Cardiac muscle cell (in vitro differentiated cells and primary cell): ENCODE measurements at places on chromosomes 6 and 20. TPM values are rescaled to one million over a fixed set of nuclear protein-coding genes. Genes with fewer than 3 reads are reported as not detected.

DNA sequence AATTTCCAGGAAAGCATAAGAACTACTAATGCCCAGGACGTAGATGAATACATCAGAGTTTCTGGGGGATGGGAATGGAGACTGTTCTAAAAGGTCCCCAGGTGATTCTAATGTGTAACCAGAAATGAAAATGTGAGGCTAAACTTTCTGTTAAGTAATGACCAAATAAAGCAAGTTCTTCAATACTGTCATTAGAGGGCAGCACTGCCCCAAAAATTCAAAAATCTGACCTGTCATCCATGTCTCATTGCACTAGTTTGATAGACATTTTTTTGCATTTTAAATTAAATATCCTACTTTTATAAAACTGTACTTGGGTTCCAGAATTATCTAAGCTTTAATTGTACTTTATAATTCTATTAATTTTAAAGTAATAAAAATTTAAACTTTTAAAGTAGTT is 94.9 kb downstream of the RFX6 start:
- peak; percentile 51 for DNase-seq
- no peak overlapping the region for H3K4me3 ChIP-seq
- no peaks in the 10 kb centered on the region for H3K36me3 ChIP-seq
- H3K27me3 ChIP-seq: peaks cover 10% of the 10 kb centered on the region
- no peaks in the 10 kb centered on the region for H3K4me1 ChIP-seq
- no peak overlapping the region for H3K27ac ChIP-seq

DNA sequence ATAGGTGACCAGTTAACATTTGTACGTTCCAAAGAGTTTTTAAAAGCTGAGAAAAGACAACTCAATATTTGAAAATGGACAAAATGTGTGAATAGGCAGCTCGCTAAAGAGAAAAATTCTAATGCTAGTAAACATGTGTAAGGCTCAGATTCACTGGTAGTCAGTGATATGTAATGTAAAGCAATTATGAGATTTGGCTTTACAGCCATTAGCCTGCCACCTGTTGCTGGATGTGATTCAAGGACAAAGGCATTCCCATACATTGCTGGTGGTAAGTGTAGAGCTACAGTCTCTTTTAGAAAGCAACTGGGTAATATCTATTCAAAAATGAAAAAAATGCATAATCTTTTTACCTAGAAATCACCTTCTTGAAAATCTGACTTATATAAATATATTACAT is 114.3 kb downstream of the COL19A1 start:
- H3K4me1 ChIP-seq: no peaks in the 10 kb centered on the region
- H3K36me3 ChIP-seq: no peaks in the 10 kb centered on the region
- no peak overlapping the region for H3K4me3 ChIP-seq
- DNase-seq: no peak
- H3K27ac ChIP-seq: no peak overlapping the region

- H3K27me3 ChIP-seq: no peaks in the 10 kb centered on the region
- peak; percentile 49 for DNase-seq
- H3K36me3 ChIP-seq: no peaks in the 10 kb centered on the region
- no peak overlapping the region for H3K4me3 ChIP-seq
- no peak overlapping the region for H3K27ac ChIP-seq
Measured at GRCh38 chr6:116059713-116060571, 749 bp downstream of the FRK start.

- no peak overlapping the region for H3K4me3 ChIP-seq
- peaks cover 2% of the 10 kb centered on the region for H3K27me3 ChIP-seq
- H3K36me3 ChIP-seq: no peaks in the 10 kb centered on the region
- peak; percentile 79 for DNase-seq
- peaks cover 6% of the 10 kb centered on the region for H3K4me1 ChIP-seq
- H3K27ac ChIP-seq: no peak overlapping the region
Measured at GRCh38 chr6:127737009-127737486, 160.1 kb downstream of the C6orf58 start.

DNA sequence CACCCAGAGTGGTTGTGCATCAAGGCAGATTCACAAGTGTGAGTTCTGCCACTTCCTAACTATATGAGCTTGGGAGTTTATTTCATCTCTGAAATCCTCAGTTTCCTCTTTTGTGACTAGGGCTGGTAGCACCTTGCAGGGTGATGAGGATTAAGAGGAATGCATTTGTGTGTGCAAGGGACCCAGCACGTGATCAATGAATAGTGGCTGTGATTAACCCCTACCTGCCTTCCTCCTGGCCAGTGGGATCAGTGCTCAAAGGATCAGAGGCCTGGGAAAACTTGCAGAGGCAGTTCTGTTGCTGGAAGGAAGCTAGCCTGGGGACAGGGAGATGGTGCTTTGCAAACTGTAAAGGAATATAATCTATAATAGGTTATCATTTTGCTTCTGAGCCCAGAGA is 7.3 kb downstream of the SDC4 start:
- no peak overlapping the region for H3K4me3 ChIP-seq
- no peak for DNase-seq
- no peaks in the 10 kb centered on the region for H3K36me3 ChIP-seq
- peak overlapping the region; percentile 98 for H3K27ac ChIP-seq
- H3K4me1 ChIP-seq: peaks cover 79% of the 10 kb centered on the region

DNA sequence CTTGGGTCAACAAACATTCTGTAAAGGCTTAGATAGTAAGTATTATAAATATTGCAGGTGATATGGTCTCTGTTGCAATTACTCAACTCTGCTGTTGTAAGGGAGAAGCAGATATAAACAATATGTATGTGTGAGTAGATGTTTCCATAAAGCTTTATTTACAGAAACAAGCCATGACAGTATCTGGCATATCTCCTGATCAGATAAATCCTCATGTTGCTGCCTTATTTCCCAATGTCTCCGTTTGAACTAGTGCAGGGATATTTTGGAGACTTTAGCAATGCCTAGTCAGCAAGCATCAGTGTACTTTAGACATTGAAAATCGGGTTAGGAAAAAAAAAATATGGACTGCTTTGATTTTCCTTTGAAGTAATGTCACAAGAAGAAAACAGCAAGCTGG is 96.1 kb downstream of the LAMA2 start:
- H3K27ac ChIP-seq: no peak overlapping the region
- no peaks in the 10 kb centered on the region for H3K4me1 ChIP-seq
- H3K27me3 ChIP-seq: no peaks in the 10 kb centered on the region
- DNase-seq: peak; percentile 23
- H3K36me3 ChIP-seq: no peaks in the 10 kb centered on the region
- no peak overlapping the region for H3K4me3 ChIP-seq

Gene GPR63
- total RNA-seq: 0.67 and 1.7 TPM in 2 replicates

Gene TAAR2
- not detected in 2 replicates for total RNA-seq
